ENCODE measurements at places on chromosomes 7 and 10.

GRCh38 chr7:140990193-140990962, 24.4 kb downstream of the MRPS33 start:
- no peak for ATAC-seq

DNA sequence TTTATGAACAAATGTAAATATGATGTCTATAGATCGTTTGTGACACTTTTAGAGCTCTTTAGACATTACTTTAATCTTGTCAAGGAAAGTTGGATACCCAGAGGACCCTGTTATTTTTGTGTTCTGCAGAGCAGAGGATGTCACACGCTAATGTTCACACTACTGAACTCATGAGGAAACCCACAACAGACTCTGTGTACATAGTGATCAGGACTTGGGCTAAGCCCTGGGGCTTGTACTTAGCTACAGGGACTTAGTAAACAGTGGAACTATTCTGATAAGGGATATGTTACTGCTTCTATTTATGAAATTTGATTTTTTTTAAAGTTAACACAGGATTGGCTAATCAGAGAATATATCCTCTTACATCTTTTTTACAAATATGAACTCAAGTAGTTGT, 36.1 kb upstream of the ZNF518A start:
- no peak for ATAC-seq

GRCh38 chr10:132616170-132616995, 78.8 kb downstream of the INPP5A start:
- peak; percentile 88 for ATAC-seq

- ATAC-seq = no peak
These were observed 279.4 kb upstream of the HABP2 start for GRCh38 chr10:113273181-113274163.

GRCh38 chr10:132566892-132567291, 29.3 kb downstream of the INPP5A start:
- ATAC-seq = no peak

GRCh38 chr10:68163735-68164134, 54.4 kb downstream of the MYPN start:
- peak; percentile 91 for ATAC-seq

DNA sequence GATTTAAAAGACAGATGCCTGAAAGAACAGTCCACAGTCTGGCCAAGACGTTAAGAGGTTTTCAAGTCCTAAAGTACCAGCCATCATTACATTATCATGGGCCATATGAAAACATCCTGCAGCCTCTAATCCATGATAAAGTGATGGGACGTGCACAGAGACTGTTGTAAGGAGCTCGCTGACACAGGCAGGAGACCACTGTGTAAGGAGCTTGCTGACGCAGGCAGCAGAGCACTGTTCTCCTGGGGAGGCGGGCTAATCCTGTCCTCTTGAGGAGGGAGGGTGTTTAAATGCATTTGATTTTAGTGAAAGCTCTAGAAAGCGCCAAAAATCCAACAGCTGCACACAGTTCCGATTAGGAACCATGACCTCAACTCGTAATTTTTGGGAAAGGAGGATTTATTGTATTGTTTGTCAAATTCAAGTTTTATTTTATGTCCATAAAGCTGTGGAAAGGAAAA, 16.9 kb downstream of the SVIL start:
- ATAC-seq = no peak

Measured in activated T-helper 17 cell treated with anti-CD3 and anti-CD28 coated beads, Interleukin-2, amount 50 U/mL, for 72 hours (primary cell).